ENCODE measurements at places on chromosomes 16 and 17. TPM values are rescaled to one million over a fixed set of nuclear protein-coding genes. Genes with fewer than 3 reads are reported as not detected.

OXLD1 gene
- total RNA-seq, result 28.2 TPM

DNA sequence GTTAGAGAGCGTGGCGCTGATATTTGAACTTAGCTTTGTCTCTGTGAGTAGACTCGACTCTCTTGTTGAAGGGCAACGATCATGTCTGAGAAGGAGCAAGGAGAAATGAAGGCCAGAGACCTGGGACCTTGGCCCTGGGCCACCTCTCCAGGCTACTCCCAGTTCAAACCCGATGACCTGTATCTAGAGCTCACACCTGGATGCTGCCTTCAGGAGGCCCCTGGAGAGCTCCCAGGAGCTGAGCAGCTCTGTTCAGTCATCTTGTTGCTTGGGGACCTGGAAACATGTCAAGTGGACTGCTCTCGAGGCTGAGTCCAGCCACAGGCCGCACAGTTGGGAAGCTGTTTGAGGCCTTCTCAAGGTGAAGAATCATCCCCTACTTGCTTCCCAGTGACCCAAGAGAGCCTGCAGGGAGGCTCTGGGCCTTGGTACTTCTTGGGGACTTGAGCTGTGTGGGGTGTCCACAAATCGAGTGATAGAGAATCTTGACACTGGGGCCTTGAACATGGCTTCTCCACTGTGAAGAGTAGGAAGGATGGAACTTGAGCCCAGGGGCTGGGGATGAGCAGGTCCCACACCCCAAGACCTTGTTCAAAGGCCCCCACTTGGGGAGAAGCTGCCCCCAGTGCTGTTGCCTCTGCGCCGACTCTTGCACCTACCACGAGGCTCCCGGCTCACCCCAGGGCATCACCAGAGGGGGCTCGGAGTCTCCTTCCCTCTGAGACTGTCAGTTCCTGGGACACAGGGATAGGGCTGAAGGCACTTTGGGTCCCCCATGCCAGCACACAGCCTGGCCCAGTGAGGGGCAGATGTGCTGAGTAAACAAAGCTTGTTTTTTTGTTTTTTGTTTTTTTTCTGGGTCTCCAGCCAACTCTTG is 112.1 kb downstream of the IRX5 start:
- no peak for DNase-seq

SULT1A2 gene
- total RNA-seq, result 1.1 TPM

DNA sequence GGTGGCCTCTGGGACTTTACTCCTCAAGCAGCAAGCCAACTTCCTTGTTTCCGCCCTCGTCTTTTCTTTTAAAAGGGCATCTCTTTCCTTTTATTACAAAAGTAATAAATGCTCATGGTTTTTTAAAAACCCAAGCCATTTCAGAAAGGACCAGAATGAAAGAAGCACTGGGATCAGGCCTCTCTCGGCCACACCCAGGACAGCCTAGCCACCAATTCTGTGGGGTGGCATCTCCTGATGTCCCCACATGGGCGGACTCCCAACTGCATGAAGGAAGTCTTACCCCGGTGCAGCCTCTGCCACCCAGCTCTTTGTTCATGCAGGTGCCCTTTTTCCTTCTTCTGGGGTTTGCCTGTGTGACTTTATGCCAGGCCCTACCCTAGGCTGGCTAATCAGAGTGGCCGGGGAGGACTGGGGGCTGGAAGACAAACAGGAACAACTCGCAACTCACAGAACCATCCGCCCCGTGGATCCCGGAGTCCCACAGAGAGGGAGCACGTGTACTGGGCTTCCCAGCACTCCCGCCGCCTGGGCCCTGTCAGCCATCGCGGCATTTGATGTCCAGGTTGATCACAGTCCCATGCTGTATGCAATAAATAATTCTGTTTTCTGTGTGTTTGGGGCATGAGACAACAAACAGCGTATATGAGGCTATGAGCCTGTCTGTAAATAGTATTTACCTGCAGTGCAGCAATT is 2.6 kb upstream of the RASD1 start:
- peak; percentile 65 for DNase-seq

GRCh38 chr16:303760-304505 is 21.0 kb downstream of the PDIA2 start:
- DNase-seq, result no peak

CPNE2 gene
- total RNA-seq, result 24.1 TPM

ALDH3A1 gene
- total RNA-seq, result 1.4 TPM

GRCh38 chr16:53809088-53809932 is 105.4 kb downstream of the FTO start:
- DNase-seq, result no peak

GRCh38 chr17:50141745-50142110 is 8.7 kb downstream of the PPP1R9B start:
- no peak for DNase-seq

- DNase-seq, result no peak
These were observed 37.7 kb upstream of the ALDH3A2 start for GRCh38 chr17:19610879-19611278.

B4GALNT2 gene
- total RNA-seq, result 4.3 TPM

DNA sequence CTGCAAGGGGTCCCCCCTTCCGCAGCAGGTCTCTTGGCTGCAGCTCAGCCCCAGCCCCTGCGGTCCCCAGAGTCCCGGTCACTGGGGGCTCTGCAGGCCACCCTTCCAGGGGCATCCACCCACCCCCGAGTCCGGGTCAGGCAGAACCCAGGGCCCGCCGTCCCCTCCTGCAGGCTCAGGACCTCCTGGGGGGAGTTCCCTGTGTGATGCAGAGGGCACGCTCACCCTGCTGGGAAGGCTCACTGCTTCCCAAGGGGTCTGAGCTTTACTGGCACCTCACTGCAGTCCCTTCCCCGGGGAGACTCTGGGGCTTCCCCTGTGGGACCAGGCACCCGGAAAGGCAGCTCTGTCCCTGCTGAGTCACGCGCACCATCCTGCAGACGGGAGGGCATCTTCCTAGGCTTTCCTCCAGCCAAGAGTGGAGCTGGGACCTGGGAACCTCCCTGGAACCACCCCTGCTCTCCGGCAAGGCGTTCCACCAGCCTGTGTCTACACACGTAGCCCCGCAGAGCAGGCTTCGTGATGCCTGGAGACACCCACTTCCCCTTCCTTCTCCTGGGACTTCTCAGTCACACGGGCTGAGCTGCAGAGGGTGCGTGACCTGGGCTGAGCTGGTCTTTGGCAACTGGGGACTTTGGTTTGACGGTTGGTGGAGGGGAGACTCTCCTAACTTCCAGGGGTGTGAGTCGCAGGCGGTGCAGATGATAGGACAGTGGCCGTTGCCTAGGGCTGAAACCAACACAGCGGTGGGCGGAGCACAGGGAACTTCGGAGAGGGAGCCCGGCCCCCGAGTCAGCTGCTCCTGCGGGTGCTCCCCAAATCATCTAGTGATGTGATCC is 23.4 kb downstream of the SLC25A10 start:
- peak; percentile 82 for DNase-seq

DNA sequence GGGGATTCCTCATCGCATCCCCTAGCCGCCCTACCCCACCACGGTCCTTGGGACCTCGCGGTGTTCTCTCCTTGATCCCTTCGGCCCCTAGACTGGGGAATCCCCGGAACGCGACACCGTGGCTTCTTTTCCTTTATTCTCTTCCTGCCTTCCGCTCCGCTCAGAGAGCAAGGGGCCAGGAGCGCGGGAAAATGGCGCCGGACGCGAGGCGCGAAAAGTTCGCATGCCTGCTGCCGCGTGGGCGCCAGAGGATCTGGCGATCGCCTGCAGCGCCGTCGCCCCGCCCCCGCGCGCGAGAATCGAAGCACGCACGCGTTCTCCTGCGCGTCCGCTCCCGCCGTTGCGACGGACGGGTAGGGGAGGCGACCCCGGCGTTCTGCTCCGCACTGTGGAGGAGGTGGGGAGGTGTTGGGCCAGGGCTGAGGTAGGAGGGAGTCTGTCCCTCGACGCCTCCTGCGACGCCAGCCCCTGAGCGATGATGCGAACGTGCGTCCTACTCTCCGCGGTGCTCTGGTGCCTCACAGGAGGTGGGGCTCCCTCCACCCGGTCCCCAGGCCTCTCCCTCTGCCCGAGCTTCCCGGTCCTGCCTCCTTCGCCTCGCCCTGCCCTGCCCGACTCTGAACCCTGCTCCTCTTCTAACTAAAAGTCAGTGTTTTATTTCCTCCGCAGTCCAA is at the start of gene ZPBP2:
Gene ZPBP2, plus strand, starts transcription at position 323 of the 674 bp plus-strand sequence. Its CDS starts 153 bp downstream, at position 476.
- peak; percentile 23 for DNase-seq

HOXB2 gene
- 61.9 TPM for total RNA-seq

MYOCD gene
- total RNA-seq, result 4.0 TPM

GRCh38 chr16:62701426-62701825 is 665.2 kb upstream of the CDH8 start:
- no peak for DNase-seq

DNA sequence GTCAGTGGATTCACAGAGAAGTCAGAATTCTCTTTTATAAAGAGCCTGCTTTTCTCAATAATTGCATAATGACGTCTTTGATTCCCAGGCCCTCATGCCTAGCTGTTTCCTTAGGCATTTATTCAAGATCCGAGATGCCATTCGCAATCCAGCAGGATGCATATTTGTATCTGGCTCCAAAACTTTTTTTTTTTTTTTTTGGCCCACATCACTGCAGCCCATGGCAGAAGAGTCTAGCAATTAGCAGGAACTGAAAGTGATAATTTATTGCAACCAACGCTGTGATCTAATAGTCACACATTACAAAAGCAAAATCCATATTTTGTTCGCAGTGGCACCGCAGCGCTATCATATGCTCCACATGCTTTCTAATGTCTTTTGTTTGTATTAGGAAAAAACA is 503.4 kb downstream of the MAF start:
- no peak for DNase-seq

DNA sequence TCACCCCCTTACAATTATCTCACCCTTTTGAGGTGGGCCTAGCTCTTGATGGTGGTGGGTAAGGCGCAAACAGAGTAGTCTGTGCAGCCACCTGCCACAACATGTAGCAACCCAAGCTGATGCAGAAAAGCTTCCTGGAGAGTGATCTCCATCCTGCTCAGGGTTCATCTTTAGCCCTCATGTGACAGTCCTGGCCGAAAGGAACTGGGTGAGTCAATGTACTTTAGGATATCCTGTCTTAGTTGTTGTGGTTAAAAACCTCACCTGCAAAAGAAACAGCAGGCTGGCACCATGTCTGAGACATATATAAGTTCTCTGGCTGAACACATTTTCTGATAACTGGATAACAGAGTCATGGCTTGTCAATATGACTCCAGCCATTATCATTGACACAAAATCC is 183.5 kb upstream of the CPHXL start:
- no peak for DNase-seq

DNA sequence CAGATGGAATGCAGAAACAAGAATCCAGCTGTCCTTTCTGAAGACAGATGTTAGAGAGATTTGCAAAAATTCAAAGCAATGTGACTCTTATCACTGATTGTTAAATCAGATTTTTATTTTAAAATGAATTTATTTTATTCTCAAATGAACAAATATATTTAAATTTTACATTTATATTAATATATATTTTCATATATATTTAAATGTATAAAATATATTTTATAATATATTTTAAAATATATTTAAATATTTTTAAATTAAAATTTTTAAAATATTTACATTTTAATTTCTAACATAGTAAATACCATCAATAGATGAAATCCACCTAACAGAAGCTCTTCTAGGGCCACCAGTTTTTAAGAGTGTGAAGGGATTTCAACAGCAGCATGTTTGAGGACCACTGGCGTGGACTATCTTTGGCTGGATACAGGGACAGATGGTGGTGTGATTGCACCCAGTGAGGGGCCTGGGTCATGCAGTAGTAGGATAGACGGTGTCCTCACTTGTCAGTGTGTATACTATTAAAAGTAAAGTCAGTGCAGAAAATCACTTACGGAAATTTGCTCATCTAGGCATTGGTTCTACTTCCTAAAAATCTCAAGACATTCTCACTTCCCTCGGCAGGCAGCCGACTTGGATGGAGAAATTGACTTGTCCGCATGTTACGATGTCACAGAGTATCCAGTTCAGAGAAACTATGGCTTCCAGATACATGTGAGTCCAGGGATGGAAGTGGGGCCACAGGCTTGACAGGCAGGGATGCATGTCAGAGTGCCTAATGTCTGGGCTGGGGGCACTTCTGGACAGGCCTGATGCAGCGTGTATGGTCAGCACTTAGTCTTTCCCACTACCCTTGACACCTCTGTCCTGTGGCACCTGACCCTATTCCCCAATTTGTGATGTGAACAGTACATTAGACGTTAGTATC is 56.3 kb downstream of the PLD6 start:
- no peak for DNase-seq

- DNase-seq, result no peak
These were observed 5.8 kb upstream of the GNA13 start for GRCh38 chr17:65062171-65062915.

GRCh38 chr17:16911141-16911937 is 60.6 kb downstream of the TNFRSF13B start:
- peak; percentile 10 for DNase-seq

DNA sequence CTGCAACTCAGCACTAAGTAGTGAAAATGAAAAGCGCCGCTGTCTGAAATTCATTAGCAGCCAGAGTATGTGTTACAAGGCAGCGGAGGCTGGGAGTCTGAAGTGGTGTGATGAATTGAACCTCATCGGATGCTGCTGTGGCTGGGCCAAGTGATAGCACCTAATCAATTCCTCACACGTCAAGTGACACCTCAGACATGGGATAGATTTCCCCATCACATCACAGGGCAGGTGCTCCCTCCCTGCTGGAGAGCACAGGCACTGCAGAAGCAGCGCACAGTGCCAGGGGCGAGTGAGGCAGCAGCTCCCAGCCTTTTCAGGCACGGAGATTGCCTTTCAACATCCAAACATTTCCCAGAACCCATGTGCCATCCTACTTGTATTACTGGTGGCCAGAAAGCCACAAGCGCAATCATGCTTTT is 32.2 kb downstream of the DRC3 start:
- DNase-seq, result peak; percentile 64

ORC6 gene
- 0.94 TPM for total RNA-seq

DNA sequence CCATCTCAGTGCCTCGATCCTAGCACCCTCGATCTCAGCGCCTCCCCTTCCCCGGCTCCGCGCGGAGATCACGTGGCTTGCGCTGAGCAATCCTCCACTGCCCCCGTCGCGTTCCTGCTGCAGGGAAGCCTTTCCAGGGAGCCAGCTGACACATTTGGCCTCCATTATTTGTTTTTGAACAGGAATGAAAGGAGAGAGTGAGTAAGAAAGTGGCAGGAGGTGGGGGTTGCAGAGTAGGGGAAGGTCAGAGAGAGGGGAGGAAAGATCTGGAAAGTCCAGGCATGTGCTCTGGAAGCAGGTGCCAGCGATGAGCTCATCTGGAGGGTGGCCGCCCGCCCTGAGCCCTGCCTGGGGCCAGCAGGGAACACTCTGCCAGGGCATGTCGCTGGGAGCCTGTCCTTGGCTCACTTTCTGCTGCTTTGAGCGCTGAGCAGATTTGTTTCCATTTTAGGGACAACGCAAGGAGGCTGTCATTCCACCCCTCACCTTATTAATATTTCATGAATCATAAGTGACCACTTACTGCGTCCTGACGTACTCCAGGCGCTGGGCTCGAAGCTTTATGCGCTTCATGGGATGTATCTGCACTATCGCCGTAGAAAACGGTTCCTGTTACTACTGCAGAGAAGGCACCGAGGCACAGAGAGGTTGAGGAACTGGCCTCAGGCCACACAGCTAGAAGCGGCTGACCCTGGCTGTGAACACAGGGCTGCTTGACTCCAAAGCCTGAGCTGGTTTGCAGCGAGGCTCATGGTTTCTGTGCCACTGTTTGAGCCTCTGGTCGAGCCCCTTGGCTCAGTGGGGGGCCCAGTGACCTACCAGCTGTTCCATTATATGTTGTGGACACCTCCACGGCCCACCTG is 283.1 kb downstream of the SEC14L1 start:
- DNase-seq, result no peak

CNGB1 gene
- not detected for total RNA-seq
